Hematopoietic multipotent progenitor cell (in vitro differentiated cells): ENCODE measurements at places on chromosomes 2 and 18. TPM values are rescaled to one million over a fixed set of nuclear protein-coding genes. Genes with fewer than 3 reads are reported as not detected.

Gene TTC39C
- 17.2 TPM for total RNA-seq

DNA sequence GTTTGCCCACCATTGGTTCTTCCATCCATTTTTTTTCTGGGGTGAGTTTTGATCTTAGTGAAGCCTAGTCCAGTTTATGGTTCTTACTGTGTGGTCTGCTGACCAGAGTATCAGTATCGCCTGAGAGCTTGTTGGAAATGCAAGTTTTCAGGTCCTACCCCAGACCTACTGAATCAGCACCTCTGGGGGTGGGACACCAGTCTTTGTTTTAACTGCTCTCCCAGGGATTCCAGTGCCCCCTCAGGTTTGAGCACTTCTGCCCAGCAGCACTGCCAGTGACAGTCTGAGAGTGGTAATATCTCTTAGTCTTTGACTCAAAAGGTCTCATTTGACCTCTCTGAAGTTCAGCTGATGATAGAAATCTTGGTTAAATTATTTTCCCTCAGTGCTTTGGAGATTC, 269.3 kb downstream of the ALPK2 start:
- DNase-seq = no peak

Gene EFR3B
- total RNA-seq = 0.27 TPM

Gene SNX17
- 130 TPM for total RNA-seq

Gene GLB1L
- total RNA-seq = 21.8 TPM

Gene UGT1A8
- under 0.01 TPM for total RNA-seq

DNA sequence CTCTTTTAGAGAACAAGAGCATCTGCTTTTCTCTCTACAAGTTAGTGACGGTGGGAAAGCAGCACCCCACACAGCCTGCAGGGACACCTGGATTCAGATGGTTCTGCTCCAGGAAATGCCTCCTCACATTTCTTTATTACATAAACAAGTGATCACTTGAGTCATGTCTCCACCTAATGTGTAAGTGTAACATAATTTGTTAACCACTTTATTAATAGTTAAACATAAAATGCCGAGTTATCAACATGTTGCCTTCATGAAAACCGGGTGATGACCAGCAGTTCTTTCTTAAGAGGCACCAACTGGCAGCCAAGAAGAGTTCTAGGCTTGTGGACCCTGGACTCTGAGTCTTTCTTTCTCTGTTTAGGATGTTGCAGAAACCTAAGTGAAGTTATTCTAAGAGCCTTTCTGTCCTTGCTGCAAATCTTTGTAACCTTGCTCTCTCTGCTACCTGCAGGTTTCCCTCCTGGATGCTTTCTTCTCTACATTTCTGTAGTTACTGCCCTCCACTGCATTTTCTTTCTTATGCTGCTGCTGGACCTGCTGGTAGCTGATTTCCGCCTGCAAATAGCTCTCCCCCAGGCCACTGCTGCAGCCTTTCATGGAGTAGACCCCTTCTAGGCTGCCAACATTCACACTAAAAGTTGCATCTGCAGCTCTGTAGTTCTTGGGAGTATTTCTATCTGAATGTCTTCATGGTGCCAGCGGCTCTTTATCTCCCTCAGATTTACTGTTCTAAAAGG, 24.3 kb downstream of the UPP2 start:
- no peak for DNase-seq

GRCh38 chr18:23689031-23689615, at the start of gene LAMA3:
LAMA3 (plus strand) TSS chr18:23689453; CDS start chr18:23689684, 231 bp downstream.
- DNase-seq = peak; percentile 37

- no peak for DNase-seq
Measured at GRCh38 chr2:159855143-159855542, 57.1 kb upstream of the CD302 start.

DNA sequence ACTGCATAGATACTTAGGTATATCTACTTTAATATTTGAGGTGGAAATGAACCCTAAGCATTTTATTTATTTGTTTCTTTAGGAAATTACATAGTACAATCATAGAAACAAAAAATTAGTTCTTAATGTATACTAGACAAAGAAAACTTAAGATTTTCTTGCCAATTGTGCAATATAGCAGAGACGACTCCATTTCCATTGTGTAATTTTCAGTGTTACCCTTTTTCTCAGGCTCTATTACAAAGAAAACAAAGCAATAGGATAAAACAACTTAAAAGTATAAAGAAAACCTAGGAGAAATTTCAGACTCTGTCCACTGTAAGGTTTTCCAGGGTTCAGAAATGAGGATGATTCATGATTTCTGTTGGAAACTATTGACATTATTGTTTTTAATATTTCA, 89.0 kb upstream of the SERTAD2 start:
- no peak for DNase-seq

- no peak for DNase-seq
Measured at GRCh38 chr2:157229572-157229971, 27.9 kb upstream of the GALNT5 start.

DNA sequence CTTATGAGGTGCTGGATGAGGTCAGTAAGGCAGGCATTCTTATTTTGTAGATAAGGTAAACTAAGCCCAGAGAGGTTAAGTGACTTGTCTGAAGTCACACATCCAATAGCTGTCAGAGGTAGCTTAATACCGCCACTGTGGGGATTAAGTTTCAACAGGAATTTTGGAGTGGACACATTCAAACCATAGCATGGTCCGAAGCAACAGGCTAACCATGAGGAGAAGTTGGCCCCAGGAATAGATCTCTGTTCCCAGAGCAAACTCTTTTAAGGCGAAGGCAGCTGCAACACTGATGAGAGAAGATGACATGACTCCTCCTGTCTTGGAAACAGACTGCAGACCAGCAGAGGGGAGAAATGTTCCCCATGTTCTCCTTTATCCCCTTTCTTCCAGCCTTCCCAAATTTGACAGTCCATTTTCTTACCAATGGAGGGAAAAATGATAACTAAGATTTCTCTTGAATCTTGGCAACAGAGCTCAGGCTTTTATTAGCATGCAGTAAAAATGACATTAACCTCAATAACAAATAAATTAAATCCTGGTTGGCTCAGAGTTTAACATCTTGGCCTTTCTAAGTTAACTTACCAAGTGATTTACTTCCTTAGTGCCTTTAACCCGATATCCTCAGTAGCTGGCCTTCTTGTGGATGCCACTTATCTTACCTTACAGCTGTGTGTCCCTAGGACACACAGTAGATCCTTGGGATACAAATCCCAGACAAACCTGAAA, 67.9 kb upstream of the STPG4 start:
- no peak for DNase-seq

Gene LYPD1
- total RNA-seq = not detected

DNA sequence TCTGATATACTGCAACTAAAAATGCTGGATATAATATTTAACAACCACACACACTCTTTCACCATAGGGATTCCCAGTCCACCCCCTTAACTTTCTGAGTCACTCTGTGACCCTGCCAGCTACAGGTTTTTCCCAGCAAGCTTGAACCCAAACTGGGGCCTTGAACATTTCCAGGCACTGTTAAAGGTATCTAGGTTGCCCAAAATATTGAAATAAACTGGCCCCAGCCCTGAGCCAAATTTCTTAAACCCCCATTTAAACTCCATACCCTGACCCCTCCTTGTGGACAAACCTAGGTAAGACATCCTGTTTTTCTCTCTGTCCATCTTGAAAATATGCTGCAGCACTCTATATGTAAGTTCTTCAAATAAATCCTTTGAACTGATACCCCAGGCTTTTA, 19.7 kb upstream of the DCTN1 start:
- no peak for DNase-seq

DNA sequence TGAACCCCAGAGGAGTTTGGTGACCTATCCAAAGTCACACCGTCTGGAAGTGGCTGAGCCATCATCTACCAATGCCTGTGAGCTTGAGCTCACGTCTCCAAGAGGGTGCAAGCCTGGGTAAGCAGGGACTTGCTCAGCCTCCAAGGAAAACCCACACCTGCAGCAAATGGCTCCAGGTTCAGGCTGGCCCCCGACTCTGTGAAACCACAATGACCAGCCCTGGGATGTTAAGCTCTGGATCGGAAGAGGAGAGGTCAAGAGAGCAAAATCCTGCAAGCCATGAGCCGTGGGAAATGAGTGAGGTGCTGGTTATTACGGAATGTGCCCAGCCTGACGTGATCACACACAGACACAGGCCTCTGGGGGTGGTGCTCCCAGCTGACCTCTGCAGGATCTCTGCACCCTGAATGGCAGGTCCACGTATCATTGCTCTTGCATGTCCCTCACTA, 94.1 kb upstream of the OTOS start:
- no peak for DNase-seq

Gene SERPINB13
- not detected for total RNA-seq

GRCh38 chr2:21656330-21657075, 532.7 kb downstream of the TDRD15 start:
- DNase-seq = no peak

Gene KCNE4
- total RNA-seq = not detected

DNA sequence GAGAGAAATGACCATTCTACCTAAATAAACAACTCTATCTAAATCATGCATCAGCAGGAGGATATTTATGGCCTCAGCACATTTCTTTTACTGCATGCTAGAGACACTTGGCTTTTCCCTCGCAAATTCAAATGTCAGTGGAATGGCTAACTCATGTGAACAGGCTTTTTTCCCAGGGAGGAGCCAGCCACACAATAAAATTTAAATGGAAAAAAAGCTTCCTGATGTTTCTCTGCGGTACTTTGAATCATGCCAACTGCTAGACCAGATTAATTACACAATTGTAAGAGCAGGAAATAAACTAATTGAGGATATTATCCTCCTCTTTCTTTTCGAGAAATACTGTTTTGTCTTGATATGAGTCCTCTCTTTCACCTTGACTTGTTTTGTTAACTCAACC, 676.3 kb downstream of the IRS1 start:
- no peak for DNase-seq

GRCh38 chr2:105248316-105249070, 7.0 kb downstream of the GPR45 start:
- DNase-seq = no peak

Gene GAREM2
- total RNA-seq = 0.54 TPM
